ENCODE measurements at places on chromosomes 16 and 17. TPM values are rescaled to one million over a fixed set of nuclear protein-coding genes. Genes with fewer than 3 reads are reported as not detected.

The MT4 gene
- total RNA-seq, result not detected

The MGAT5B gene
- total RNA-seq, result 0.48 TPM

The COX6A2 gene
- total RNA-seq, result 40.7 TPM

DNA sequence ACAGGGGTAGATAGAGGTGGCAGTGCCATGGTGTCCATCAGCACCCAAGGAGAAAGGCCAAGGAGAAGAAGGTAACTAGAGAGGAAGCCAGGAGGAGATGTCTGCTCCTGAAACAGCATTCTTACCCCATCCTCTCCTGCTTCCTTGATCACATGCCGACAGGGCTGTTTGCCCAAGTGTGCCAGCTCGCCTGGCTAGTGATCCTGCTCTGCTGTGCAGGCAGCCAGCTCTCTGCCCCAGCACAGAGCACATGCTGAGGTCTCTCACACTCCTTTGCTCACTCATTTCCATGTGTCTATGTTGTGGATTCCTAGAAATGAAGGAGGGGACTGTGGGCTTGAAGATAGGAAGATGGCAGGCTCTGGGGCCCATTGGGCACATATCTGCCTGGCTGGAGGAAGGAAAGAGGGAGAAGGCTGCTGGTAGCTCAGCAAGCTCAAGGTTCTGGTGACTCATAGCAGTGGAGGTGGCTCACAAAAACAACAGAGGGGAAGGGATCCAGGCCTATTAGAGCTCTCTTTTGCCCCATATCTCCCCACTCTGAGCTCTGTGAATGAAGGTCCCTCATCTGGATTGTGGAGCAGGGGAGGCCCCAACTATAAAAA, 54.3 kb downstream of the NEUROD2 start:
- H3K4me3 ChIP-seq, result no peak overlapping the region
- no peak for DNase-seq
- no peak overlapping the region for H3K27ac ChIP-seq
- H3K36me3 ChIP-seq, result peaks cover 18% of the 10 kb centered on the region
- H3K4me1 ChIP-seq, result no peaks in the 10 kb centered on the region

- H3K36me3 ChIP-seq, result no peaks in the 10 kb centered on the region
- H3K4me3 ChIP-seq, result no peak overlapping the region
- no peaks in the 10 kb centered on the region for H3K4me1 ChIP-seq
- no peaks in the 10 kb centered on the region for H3K27me3 ChIP-seq
- no peak for DNase-seq
Measured at GRCh38 chr16:53583401-53583800, 80.4 kb upstream of the AKTIP start.

- H3K36me3 ChIP-seq, result no peaks in the 10 kb centered on the region
- no peak for DNase-seq
- no peaks in the 10 kb centered on the region for H3K27me3 ChIP-seq
- no peaks in the 10 kb centered on the region for H3K4me1 ChIP-seq
Measured at GRCh38 chr17:2931876-2932275, 131.5 kb downstream of the OR1D5 start.

DNA sequence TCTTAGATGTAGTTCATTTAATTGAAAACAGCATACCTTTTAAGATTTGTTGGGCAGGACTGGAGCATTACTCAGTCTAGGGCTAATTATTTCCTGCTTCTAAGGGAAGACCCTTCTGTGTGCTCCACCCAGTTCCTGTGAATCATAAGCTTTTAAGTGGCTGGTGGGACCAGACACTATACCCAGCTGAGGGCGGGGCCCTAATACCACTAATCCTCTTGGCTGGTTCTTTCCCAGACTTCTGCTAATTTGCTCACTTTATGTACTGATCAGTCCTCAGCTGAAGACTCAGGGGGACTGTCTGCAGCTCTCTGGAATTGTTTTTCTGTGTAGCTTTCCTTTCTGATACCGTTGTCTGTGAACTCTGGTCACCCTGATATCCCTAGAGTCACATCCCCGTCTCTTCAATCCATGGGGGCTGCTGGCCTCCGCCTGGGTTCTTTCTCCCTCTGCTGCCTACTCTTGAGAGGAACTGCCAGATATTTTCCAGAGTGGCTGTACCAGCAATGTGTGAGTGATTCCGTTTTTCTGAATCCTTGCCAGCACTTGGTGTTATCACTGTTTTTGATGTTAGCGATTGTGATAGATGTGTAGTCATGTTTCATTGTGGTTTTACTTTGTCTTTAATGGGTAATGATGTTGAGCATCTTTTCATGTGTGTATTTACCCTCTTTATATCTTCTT, 35.1 kb downstream of the MFSD11 start:
- peak overlapping the region; percentile 77 for H3K27ac ChIP-seq
- no peaks in the 10 kb centered on the region for H3K27me3 ChIP-seq
- H3K36me3 ChIP-seq, result peaks cover 33% of the 10 kb centered on the region
- H3K4me3 ChIP-seq, result no peak overlapping the region
- peaks cover 28% of the 10 kb centered on the region for H3K4me1 ChIP-seq

DNA sequence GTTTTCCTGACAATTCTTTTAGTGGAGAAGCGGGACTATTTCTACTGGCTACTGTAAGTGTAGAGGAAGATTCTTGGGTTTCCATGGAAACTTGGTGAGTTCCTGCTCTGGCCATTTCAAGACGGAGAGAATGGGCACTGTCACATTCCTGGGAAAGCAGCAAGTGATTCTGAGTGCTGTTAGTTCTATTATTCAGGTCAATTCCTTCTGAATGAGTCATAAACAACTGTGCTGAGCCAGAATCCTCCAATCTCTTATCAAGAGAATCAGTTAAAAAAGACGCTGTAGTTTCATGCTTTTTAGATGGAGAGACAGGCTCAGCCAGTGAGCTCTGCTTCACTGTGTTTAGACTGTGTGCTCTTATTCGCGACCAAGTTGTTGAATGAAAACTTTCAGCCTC, 19.6 kb downstream of the AKAP10 start:
- H3K27ac ChIP-seq, result peak overlapping the region; percentile 43
- no peaks in the 10 kb centered on the region for H3K27me3 ChIP-seq
- peak; percentile 78 for DNase-seq
- H3K4me3 ChIP-seq, result no peak overlapping the region

DNA sequence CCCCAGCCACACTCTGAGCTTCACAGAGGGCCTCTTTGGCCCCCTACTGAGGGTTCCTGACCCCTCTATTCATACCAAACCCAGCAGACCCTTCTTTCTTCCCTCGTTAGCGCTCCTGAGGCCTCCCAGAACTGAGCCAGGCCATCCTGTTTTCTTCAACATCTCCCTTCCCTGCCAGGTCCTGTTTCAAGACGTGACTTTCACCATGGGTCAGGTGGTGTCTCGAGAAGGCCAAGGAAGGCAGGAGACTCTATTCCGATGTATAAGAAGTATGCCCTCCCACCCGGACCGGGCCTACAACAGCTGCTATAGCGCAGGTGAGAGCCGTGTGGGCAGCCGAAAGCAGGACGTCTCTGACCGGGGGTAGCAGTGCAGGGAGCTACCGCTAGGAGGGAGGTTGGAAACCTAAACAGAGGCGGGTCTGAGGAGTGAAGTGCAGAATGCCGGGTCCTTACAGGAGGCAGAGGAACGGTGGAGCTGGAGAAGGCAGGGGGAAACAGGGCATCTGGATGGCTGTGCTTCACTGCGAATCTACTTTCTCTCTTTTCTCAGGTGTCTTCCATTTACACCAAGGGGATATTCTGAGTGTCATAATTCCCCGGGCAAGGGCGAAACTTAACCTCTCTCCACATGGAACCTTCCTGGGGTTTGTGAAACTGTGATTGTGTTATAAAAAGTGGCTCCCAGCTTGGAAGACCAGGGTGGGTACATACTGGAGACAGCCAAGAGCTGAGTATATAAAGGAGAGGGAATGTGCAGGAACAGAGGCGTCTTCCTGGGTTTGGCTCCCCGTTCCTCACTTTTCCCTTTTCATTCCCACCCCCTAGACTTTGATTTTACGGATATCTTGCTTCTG, 1.3 kb upstream of the SENP3 start:
- no peaks in the 10 kb centered on the region for H3K27me3 ChIP-seq
- H3K27ac ChIP-seq, result peak overlapping the region; percentile 82
- H3K36me3 ChIP-seq, result peaks cover 20% of the 10 kb centered on the region
- peak overlapping the region; percentile 61 for H3K4me3 ChIP-seq

The TBC1D3E gene
- total RNA-seq, result 4.9 TPM

DNA sequence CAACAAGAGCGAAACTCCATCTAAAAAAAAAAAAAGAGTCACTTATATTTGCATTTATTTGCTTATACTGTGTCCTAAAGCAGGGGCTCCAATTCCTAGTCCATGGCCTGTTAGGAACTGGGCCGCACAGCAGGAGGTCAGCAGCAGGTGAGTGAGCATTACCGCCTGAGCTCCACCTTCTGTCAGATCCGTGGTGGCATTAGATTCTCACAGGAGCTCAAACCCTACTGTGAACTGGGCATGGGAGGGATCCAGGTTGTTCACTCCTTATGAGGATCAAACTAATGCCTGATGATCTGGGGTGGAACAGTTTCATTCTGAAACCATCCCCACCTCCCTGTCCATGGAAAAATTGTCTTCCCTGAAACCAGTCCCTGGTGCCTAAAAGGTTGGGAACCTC, 24.9 kb downstream of the ITGB3 start:
- H3K4me3 ChIP-seq, result no peak overlapping the region
- H3K4me1 ChIP-seq, result peaks cover 30% of the 10 kb centered on the region
- DNase-seq, result no peak
- H3K27me3 ChIP-seq, result no peaks in the 10 kb centered on the region

DNA sequence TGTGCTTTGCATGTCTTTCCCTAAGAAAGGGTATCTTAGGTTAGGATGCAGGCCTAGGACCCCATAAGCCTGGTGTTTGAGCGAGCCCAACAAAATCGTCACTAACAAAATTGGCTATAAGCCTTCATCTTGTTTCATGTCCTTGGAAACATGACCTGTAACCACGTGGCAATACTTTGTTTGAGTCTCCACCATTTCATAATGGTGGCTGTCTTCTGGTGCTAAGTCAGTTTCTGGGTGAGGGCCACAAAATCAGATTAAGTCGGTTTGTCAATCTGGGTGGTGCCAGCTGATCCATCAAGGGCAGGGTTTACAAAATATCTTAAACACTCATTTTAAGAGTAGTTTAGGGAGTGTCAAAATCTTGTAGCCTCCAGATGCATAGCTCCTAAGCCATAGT, 33.0 kb downstream of the C16orf54 start:
- DNase-seq, result no peak
- no peak overlapping the region for H3K27ac ChIP-seq
- no peak overlapping the region for H3K4me3 ChIP-seq
- H3K36me3 ChIP-seq, result no peaks in the 10 kb centered on the region
- no peaks in the 10 kb centered on the region for H3K4me1 ChIP-seq

The NACA2 gene
- not detected for total RNA-seq

DNA sequence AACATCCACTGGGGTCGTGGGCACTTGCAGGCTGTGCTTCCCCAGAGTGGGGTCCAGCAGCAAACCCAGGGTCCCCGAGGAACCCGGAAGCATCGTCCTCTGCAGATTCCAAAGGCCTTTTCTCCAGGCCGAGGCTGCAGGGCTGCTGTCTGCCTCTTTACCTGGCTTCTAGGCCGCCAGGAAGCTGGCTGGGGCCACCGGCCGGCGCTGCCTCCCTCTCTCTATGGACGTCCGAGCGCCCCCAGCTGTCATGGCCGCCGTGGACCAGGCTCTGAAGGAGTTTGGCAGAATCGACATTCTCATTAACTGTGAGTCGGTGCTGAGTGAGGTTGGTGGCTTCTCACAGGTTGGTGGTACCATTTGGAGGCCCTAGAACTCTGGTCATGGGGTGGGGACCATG, 5.6 kb downstream of the DECR2 start:
- H3K4me3 ChIP-seq, result no peak overlapping the region
- H3K27me3 ChIP-seq, result no peaks in the 10 kb centered on the region
- H3K36me3 ChIP-seq, result no peaks in the 10 kb centered on the region
- DNase-seq, result no peak
- no peaks in the 10 kb centered on the region for H3K4me1 ChIP-seq

- H3K27ac ChIP-seq, result no peak overlapping the region
- no peak for DNase-seq
- H3K4me1 ChIP-seq, result peaks cover 17% of the 10 kb centered on the region
- H3K27me3 ChIP-seq, result no peaks in the 10 kb centered on the region
Measured at GRCh38 chr17:4161192-4161966, 18.4 kb downstream of the CYB5D2 start.

GRCh38 chr17:62587554-62587953, 39.9 kb upstream of the MRC2 start:
- peaks cover 14% of the 10 kb centered on the region for H3K36me3 ChIP-seq
- no peak for DNase-seq
- H3K27ac ChIP-seq, result peak overlapping the region; percentile 91

- H3K4me1 ChIP-seq, result peaks cover 20% of the 10 kb centered on the region
- H3K27ac ChIP-seq, result peak overlapping the region; percentile 92
- H3K27me3 ChIP-seq, result no peaks in the 10 kb centered on the region
- no peaks in the 10 kb centered on the region for H3K36me3 ChIP-seq
- peak; percentile 79 for DNase-seq
Measured at GRCh38 chr17:57935833-57936807, 19.1 kb downstream of the CUEDC1 start.

DNA sequence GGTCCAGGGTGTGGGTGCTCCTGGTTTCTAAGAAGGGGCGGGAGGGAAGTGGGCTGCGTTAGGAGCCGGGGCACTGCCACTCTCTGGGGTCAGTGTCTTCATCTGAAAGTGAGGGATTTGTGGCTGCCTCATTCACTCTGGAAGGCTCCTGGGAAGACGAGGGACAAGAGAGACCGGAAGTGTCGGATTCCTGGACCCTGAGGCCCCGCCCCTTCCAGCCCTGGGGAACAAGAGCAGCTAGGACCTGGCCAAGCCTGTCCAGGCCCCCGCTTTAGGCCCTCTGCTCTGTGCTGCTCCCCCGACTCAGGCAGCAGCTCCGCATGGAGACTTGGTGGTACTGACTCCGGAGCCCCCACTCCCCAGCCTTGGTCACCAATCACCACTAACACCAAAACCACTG, 6.5 kb downstream of the LGALS3BP start:
- no peak overlapping the region for H3K27ac ChIP-seq
- H3K27me3 ChIP-seq, result no peaks in the 10 kb centered on the region
- peaks cover 4% of the 10 kb centered on the region for H3K4me1 ChIP-seq
- H3K36me3 ChIP-seq, result no peaks in the 10 kb centered on the region
- peak; percentile 37 for DNase-seq
- no peak overlapping the region for H3K4me3 ChIP-seq

GRCh38 chr17:49730785-49731434, 23.1 kb upstream of the SLC35B1 start:
- no peaks in the 10 kb centered on the region for H3K27me3 ChIP-seq
- no peak for DNase-seq
- no peak overlapping the region for H3K27ac ChIP-seq

The ZNF689 gene
- total RNA-seq, result 19.5 TPM

The OMG gene
- total RNA-seq, result not detected

- no peaks in the 10 kb centered on the region for H3K27me3 ChIP-seq
- H3K4me1 ChIP-seq, result no peaks in the 10 kb centered on the region
- DNase-seq, result no peak
- no peaks in the 10 kb centered on the region for H3K36me3 ChIP-seq
- H3K27ac ChIP-seq, result no peak overlapping the region
Measured at GRCh38 chr17:63932721-63933120, 590 bp upstream of the CD79B start.

- no peak for DNase-seq
- H3K36me3 ChIP-seq, result peaks cover 14% of the 10 kb centered on the region
- no peak overlapping the region for H3K4me3 ChIP-seq
Measured at GRCh38 chr17:2433696-2434095, 32.8 kb upstream of the MNT start.

DNA sequence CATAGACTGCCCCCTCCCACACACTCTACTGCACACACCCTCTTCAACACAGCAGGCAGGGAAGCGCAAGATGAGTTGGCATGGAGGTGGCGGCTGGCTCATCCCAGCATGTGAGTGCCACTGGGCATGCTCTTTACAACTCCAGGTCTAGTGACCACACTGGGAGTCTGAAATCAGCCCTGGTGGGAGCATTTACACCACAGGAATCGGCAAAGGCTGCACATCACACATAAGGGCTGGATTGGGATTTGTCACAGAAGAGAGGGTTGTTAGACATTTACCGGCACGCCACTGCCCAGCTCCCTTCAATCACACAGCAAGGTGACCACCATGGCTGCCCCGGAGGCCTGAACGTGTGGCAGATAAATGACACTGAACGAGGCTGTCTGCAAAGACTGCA, 49.4 kb downstream of the ENGASE start:
- no peak overlapping the region for H3K27ac ChIP-seq
- no peaks in the 10 kb centered on the region for H3K4me1 ChIP-seq
- no peaks in the 10 kb centered on the region for H3K27me3 ChIP-seq
